Activated naive CD4-positive, alpha-beta T cell treated with anti-CD3 and anti-CD28 coated beads, Interleukin-2, amount 50 U/mL, for 72 hours (primary cell): ENCODE measurements at places on chromosomes 1 and 21.

DNA sequence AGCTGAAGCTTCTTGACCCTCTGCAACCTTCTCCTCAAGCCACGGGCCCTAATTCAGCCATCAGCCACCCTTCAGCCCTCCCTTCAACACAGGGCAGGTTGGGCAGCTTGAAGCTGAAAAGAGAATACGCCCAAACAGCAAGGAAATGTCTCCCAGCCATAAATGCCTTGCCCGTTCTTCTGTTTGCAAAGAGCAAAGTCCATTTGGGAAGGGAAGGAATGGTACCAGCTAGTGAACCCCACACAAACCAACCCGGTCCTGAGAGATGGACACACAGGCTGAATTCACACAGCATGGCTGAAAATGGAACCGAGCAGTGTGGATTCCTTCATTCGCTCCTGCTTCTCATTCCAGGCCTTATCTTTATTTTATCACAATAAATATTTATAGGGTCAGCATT, 11.5 kb downstream of the PLEKHA6 start:
- DNase-seq = no peak

DNA sequence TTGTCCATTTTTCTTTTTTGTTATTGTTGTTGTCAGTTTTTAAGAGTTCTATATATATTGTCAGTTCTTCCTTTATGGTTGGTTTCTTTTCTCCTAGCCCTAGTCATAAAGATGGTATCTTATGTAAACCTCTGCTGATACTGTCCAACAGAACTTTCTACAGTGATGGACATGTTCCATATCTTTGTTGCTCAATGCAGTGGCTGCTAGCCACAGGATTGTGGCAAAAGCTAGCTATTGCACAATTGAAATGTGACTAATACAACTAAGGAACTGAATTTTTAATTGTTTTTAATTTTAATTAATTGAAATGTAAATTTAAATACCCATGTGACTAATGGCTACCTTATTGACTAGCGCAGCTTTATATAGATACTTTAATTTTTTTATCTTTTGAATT, 411.8 kb upstream of the PTBP2 start:
- no peak for DNase-seq

DNA sequence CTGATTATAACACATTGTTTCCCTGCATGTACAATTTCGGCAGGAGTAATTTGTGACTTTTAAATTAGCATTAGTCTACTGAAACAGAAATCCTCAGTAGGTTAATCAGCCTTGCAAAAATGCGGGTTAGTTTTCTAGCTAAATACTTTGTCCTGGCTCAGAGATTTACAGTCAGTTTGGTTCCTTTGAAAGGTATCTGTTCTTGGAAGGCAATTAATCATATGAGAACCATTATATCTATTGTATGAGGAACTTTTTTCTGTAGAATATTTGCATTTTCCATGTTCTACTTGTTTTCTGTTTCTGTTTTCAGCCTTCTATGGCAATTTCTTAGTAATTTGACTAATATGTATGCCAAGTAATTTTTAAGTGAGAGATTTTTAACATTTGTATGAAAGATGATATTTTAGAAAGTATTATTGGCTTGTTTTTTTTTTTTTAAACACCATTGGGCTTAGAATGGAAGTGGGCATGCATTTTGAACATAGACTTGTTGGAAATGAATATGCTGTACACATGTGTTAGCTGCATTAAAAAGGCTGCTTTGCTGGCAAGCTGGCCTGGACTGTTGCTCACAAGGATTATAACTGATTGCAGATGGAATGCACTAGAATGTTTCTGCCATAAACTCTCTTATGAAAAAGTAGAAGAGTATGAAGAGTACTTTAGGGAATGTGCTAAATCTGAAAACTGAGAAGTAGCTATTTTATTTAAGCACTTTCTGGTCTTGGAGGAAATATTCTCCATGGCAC, 26.2 kb downstream of the KIF1B start:
- DNase-seq = no peak

DNA sequence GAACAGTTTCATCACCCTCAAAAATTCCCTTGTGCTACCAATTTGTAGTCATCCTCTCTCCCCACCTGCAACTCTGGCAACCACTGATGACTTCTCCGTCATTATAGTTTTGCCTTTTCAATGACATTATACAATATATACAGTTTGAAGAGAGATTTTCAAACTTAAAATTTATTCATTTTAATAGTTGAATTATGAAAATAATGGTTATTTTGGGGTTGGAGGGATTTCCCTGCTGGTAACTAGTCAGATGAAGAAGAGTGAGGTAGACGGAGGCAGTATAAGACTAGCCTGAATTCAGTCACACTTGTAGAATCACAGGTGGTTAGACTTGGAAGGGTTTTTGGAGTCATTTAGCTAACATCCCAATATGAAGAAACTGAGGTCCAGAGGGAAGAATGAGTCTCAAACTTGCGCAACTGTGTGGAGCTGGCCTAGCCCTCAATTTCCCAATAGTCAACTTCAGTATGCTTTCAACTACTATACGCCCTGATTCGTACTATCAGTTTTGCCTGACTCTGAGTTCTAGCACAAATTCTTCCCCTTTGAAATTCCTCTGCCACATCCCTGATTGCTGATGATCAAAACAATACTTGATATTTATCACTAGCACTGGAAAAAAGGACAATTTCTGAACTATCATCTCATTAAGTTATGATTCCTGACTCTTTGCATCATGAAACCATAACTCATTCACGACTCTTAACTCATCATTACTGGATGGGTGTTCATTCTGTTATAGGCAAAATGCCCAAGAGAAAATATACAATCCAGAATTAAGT, 54.2 kb downstream of the VANGL2 start:
- DNase-seq = no peak

DNA sequence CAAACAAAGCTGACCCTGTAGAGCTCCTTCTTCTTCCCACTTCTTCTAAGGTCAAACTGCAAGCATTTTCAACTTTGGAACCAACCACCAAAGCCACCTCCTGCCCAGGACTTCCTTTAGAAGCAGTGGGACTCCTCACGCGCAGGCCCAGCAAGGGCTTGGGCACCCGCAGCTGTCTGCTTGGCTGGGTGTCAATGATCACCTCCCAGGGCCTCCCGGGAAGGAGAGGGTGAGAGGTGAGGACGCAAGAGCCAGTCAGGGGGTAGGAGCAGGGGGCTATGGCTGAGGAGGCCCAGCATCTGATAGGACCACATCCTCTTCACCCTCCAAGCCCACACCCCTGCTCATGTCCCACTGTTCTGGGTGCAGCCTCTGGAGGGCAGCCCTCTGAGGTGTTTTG, 10.2 kb downstream of the KLHL21 start:
- DNase-seq = no peak

DNA sequence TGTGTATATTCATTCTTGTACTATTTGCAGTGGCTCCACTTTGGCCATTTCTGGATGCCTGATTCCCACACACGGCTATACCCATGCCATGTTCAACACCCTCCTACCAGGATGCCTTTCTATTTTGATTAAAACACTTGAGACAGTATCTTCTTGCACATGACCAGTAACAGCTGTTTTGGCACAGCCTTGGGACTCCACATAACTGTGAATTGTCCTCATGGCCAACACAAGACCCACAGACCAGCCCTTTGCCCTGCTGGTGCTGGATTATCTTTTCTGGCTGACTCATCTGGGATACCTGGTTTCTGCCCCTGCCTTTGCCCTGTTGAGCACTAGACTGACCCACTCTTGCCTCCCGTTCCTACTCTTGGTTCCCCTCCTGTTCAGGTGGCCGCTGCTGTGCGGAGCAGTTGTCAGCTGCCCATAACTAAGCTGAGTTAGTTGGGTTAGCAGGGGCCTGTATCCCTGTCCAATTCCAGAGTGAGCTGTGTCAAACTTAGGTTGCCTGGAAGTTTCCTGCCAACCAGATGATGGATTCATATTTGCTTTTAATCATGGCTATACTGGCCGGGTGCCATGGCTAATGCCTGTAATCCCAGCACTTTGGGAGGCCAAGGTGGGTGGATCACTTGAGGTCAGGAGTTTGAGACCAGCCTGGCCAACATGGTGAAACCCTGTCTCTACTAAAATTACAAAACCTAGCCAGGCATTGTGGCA, 10.8 kb upstream of the EYA3 start:
- no peak for DNase-seq

GRCh38 chr21:14720237-14720636, 174.1 kb upstream of the SAMSN1 start:
- no peak for DNase-seq

- DNase-seq = no peak
These were observed 833.3 kb downstream of the LTN1 start for GRCh38 chr21:28159396-28159795.

- no peak for DNase-seq
These were observed 2.3 kb upstream of the IVL start for GRCh38 chr1:152906023-152906565.

DNA sequence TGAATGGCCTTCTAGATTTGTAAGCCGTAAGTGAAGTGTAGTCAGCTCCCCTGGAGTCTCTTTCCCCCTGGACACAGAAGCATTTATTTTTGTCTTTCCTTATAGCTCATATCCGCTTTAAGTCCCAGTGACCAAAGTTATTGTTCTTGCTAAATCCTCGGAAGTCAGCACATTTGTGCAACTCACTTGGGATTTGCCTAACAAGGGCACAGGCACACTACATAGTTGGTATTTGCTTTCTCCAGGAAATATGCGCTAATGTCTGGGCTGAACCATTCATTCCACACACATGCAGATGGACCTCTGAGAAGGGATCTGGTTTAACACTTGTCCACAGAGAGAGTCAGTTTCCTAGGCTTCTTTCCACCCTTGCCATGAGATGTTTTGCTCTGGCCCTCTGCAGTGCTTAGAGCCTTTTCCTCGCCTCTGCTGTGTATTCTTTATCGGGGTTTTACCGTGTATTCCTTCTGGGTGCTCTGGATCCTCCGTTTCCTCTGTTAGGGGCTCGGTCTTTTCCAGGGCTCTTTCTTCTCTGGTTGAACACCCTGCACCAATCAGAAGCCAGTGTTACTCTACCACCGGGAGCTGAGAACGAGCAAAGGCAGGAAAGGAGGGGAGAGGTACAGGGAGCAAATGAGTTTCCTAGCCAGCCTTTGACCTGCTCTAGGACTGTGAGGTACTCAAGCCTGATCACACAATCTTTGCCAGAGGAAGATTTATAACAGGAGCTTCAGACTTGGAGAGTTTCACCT, 72.4 kb downstream of the ABCA4 start:
- DNase-seq = no peak

GRCh38 chr1:5906116-5906515, 86.1 kb downstream of the NPHP4 start:
- DNase-seq = no peak

DNA sequence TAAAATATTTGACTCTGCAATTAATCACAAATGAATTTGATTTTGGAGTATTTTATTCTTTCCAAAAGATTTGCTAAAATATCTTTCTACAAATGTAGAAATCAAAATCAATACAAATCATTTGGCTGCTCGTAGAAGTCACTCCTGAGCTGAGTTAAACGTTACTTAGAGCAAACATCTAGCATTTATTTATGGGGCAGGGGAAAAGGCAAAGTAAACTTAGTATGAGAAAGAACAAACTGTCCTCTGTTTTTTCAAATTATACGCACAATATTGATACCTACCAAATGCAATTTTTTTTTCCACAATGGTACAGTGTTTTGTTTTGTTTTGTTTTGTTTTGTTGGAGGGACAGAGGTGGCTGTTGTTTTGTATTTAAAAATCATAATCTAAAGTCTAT, 233.8 kb downstream of the TTLL7 start:
- no peak for DNase-seq

DNA sequence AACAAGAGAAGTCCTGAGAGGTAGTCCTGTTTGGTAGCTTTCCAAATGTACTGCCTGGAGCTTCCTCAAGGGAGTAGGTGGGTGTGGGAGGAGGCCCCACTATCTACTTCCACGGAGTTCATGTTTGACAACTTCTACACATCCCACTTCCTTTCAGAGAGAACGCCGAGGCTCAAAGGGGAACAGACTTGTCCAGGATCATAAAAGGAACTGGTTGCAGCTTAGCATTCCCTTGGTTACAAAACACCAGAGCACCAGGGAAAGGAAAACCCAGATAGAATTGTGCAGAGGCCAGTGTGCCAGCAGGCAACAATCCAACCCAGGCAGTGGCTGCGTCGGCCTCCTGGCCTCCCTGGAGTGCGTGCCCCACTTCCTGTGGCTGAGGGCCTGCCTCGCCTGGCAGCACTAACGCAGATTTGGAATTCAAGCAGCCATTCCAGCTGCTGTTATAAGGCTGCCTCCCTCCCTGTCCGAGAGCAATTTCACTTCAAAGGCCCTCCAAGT, 4.2 kb upstream of the RAP1GAP start:
- no peak for DNase-seq

DNA sequence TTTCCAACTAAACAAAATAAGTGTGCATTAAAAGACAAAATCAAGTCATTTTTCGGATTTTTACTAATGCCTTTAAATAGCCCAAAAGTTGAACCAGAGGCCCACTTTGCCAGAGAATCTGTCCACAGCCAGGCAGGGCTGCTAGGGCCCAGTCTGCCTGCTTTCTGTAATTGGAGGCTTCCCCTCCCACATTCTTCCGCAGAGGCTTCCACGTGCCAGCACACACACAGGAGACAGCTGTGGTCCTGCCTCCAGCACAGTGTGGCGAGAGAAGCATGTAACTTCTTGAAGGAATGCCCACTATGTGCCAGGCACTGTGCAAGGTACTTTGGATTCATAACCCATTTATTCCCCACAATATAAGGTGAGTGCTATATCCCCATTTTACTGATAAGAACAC, 11.3 kb upstream of the PDZK1IP1 start:
- DNase-seq = no peak

DNA sequence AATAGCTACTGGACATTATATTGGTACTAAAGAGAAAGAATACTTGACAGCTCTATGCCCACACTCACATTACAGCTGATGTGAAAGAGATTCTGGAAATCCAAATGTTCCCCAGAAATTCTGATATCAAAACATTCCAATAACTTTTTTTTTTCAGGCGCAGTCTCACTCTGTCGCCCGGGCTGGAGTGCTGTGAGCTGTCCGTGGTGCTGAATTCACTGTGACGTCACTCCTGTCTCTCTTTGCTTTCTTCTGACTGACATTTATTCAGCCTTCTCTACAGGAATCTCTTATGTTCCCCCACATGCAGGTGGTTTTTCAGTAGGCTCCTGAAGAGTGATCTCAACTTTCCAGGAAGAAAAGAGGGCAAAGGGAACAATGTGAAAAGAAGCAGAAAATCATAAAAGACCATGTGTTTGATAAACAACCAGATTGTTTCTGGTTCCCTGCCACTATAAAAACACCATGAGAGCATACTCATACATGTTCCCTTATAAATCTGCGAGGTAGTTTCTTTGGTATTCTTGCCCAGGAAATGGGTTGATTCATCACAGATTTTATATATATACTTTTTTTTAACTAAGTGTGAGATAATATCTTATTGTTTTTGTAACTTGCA, 6.2 kb downstream of the S100A7A start:
- DNase-seq = peak; percentile 69

- no peak for DNase-seq
These were observed 64.6 kb downstream of the UBIAD1 start for GRCh38 chr1:11337580-11338073.

- no peak for DNase-seq
These were observed 22.1 kb downstream of the CLIC4 start for GRCh38 chr1:24767351-24767750.

GRCh38 chr1:201468844-201469644, at the start of gene PHLDA3:
Gene PHLDA3, minus strand, starts transcription at chr1:201469188. Its CDS starts 402 bp downstream, at chr1:201468786.
- peak; percentile 69 for DNase-seq
